ENCODE measurements at places on chromosomes 5 and 9. TPM values are rescaled to one million over a fixed set of nuclear protein-coding genes. Genes with fewer than 3 reads are reported as not detected.
A peak's percentile ranks its signal among the peaks of the same experiment; 100 is the strongest.

SCGB3A2 gene
- polyA plus RNA-seq, result not detected

PIP5K1B gene
- 1.7 TPM for polyA plus RNA-seq

GABRA6 gene
- not detected for polyA plus RNA-seq

IFNA2 gene
- not detected for polyA plus RNA-seq

CCL27 gene
- 0.67 TPM for polyA plus RNA-seq

LMBRD2 gene
- polyA plus RNA-seq, result 14.2 TPM

FOXD4L4 gene
- polyA plus RNA-seq, result not detected

SAXO1 gene
- polyA plus RNA-seq, result 0.06 TPM

GFI1B gene
- 0.56 TPM for polyA plus RNA-seq

NTRK2 gene
- polyA plus RNA-seq, result 14.5 TPM

SPATA31D4 gene
- not detected for polyA plus RNA-seq

DNA sequence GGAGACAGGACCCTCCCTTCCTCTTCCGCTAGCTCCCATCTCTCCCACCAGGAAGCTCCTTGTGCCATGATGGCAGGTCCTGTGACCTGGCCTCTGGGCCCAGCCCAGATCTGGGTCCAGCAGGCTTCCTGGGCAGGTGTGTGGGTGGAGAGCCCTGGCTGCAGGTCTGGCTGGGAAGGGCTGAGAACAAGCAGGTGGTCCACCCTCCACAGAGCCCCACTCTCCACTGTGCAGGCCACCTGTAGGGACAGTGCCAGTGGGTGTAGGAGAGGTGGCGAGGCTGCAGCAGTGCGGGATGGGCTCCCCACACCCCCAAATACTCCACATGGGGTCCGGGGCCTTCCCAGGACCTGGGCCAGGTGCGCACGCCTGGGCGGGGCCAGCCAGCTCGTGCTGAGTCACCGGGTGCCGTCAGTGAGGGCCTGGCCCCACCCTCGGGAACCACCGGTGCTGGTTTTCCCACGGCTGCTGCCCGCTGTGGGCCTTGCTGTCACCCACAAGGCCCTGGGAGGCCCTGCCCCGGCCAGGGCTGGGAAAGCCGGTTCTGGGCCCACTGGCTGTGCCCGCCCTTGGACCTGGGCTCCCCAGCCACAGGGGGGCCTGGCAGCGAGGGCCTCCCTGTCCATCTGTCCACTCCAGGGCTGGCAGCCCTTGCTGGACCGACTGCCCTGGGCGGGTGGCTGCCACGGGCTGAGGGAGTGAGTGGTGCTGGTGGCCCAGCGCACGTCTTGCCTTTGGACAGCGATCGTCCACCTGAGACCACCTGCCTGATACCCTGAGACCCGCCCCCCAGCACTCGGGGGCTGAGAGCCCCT is 9.3 kb upstream of the NRARP start:
- no peak for DNase-seq

DNA sequence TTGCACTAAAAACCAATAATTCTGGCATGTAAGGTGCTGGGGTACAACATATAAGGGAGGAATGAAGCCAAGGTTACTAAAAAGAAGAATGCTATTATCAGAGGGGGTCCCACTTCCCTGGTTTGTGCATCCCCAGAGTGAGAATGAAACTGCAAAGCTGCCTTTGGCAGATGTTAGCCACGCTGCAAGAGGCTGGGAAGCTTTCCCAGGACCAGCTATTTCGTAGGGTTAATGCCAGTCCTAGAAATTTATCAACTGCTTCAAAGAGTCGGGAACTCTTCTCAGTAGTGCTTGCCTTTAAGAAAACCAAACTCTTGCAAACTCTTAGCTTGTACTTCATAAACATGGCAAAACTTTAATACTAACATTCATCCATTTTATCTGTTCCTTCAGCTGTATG is 87.5 kb upstream of the NR5A1 start:
- DNase-seq, result no peak

DNA sequence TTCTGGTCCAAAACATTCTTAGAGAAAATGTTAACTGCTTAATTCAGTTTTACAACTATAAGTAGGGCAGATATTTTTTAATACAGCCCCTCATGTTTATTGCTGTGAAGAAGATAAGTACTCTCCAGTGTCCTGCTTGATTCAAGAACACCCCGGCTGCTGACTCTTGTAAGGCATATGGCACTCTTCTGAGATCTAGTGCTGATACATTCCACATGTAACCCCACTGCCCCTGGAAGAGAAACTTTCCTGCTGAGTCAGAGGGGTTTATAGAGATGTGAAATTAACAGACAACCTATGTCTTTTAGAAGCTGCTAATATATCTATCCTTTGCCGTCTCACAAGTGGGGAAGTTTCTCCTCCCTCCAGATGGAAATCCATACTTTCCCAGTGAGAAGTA is 1.0 kb upstream of the MINAR2 start:
- no peak for DNase-seq

DNA sequence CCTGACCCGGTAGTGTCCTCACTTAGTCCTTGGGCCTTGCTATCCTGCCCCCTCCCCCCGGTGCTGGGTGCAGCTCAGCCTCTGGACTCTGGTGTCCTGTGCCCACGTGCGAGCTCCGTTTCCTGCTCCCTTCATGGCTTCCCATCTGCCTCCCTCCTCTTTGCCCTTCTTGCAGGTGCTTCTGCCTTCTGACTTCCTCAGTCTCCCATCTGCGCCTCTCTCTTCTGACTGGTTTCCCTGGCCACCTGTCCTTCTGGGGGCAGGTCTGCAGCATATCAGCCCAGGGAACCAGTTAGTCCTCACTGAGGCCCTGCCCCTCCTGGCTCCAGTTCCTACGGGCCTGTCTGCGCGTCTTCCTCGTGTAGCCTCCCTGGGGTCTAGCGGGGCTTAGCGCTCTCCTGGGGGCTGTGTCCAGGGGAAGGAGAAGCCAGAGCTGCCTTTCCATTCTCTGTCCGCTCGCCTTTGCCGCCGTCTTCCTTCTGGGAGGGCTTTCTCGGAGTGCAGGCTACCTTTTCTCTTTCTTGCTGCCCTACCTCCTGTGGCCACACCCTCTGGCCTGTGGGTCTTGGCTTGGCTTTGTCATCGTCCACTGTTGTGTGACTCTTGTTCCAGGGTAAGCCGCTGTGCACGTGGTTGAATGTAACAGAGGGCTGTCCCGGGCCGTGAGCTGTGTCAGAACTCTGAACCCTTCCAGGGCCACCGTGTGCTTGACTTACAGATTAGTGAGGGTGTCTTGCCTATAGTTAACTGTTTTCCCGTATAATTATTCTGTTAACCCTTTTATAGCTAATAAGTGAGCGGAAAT is 51.8 kb downstream of the EHMT1 start:
- DNase-seq, result no peak

- no peak for DNase-seq
Observed at GRCh38 chr9:135697226-135697625, 2.1 kb downstream of the SOHLH1 start.

- DNase-seq, result no peak
Observed at GRCh38 chr5:81192373-81192750, 40.8 kb upstream of the CKMT2 start.

DNA sequence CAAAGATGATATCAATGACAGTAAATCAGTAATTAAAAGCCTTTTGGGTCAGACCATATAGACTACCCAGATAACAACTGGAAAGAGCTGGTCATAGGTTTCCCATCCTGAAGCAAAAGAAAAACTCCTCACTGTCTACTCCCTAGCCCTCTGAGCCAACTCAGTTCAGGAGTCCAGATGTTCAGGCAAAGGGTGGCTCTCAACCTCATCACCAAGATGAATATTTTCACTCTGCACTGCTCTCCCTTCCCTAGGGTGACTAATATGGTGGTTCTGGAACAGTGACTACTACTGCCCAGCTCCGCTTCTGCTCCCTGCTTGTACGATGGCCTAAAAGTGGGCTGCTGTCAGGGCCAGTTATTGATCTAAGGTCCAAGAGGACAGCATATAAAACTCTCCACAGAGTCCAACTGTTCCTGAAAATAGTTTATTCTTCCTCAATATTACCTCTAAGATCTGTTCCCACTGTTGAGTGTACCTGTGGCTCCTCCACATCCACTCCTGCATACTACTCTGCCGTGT is 263.4 kb upstream of the SLC30A5 start:
- DNase-seq, result no peak

- no peak for DNase-seq
Observed at GRCh38 chr5:56803025-56803424, 12.3 kb upstream of the MAP3K1 start.

DNA sequence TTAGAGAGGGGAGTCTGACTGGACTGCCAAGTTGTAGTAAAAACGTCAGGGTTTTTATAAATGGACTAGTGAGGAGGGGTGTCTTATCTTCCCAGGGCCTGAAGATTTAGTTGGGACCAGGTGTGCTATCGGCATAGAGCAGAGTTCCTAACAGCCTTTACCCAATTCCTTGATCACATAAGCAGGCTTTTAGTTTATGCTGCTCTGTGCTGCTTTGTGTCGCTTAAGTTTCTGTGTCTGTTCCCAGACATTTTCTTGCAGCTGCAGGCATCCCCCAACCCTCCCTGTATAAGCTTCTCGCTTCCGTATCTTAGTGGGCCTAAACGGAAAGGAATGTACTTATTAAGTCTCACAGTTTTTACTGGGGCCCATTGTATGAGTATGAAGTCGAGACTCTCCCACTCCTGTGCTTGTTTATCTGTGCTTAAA is 2.6 kb upstream of the SMC5 start:
- peak; percentile 43 for DNase-seq

GRCh38 chr9:134913041-134913712 is 4.5 kb downstream of the FCN1 start:
- DNase-seq, result no peak

GRCh38 chr9:18971404-18971803 is 61.6 kb downstream of the SAXO1 start:
- DNase-seq, result peak; percentile 58

GRCh38 chr5:92849756-92850155 is 731.3 kb downstream of the NR2F1-AS1 start:
- peak; percentile 50 for DNase-seq

GRCh38 chr5:125559296-125559695 is 812.9 kb upstream of the ZNF608 start:
- DNase-seq, result no peak

DNA sequence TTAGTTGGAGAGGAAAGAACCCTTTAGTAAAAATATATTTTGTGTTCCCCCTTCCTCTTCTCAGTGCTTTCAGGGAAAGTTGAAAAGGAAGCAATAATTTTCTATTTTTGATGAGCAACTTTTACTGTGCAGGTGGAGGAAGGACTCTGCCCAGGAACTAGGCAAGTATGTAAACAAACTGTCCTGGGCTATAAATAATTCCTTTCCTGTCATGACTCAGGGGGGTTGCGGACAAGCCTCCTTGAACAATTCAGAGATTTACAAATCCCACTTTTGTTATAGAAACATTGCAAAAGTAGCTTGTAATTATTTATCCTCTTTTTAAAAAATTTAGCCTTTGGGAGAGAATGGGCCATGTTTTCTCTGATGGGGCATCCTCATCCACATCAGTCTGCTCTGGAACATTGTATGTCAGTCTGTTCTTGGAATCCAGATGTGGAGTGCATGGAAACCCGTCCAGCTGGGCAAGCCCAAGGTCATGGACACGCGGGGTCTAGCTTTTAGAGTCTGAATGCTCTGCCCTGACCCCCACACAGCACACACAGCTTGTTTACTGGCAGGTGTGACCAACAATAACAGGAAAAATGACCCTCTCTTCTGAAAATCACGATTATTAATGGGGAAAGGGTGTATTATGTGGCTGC is 127.6 kb downstream of the GADD45G start:
- DNase-seq, result no peak

- DNase-seq, result no peak
Observed at GRCh38 chr5:169341556-169341955, 40.6 kb upstream of the SLIT3 start.

GRCh38 chr9:124458441-124458840 is 8.2 kb downstream of the ADGRD2 start:
- DNase-seq, result no peak

DNA sequence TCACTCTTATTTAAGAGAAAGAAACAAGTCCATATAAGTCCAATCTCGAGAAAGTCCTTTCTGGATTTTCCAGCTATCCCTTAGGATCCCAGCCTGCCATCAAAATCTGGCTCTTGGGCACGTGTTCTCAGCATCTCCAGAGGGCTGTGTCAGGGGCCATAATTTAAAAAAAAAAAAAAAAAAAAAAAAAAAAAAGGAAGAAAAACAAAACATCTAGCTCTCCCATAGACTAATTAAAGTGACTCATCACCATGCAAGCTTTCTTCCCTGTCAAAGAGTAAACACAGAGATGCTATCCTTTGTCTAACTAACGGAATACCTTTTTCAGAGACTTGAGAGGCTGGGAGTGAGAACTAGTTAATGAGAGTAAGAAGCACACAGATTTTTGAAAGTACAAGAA is 44.9 kb upstream of the MYO10 start:
- DNase-seq, result no peak

- no peak for DNase-seq
Observed at GRCh38 chr5:151620461-151620840, 29.3 kb upstream of the FAT2 start.

- no peak for DNase-seq
Observed at GRCh38 chr5:170614720-170615119, 110.9 kb downstream of the KCNIP1 start.

DNA sequence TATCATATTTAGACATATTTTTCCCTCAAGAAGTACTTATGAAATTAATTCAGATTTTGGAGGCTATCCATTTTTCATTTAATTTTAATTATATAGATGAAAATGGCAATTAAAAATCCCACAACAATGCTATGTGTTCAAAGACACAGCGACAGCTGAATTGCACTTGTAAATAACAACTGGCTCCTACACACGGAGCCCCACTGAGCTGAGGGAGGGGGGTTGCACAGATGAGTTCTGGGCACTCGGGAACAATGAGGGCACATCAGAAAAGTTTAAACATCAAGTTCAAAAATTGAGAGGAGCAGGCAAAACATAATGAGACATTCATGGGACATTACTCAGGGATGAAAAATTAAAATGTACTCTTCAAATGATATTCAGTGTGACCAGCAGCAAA is 104.9 kb downstream of the MARCHF3 start:
- DNase-seq, result no peak

DNA sequence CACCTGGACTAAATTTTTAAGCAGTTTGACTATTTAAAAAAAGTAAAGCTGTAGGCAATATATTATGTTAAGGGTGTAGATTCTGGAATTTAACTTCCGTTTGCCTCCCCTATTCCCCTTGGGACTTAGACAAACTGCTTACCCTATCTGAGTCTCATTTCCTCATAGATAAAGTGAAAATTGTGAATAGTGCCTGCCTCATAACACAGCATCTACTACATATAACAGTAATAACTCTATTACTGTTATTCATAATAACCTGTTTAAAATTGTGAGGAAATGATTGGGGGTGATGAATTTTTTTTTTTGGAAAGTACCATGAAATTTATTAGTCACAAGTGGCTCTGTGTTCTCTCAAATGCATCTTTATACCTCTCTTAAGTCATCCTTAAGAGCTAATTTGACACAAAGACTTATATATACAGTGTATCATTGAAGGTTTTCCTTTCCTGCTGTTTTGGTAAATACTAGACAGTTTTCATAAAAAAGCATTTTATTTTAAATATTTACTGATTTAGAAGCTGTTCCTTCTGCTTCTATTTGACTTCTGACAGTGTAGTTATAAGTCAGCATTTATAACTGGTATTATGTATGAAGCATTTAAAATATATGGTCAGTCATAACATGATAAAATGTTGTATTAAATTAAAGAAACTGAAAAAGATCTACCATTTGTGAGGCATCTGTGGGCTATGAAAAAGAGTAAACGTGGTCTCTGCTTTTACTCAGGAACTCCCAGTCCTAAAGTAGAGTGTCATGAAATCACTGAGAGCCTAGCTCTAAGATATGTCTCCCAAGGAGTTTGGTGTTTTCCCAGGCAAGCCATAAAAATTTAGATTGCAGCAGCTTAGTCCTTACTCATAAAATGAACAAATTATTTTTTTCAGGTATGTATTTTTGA is 46.4 kb downstream of the MCCC2 start:
- DNase-seq, result no peak

- no peak for DNase-seq
Observed at GRCh38 chr9:99555792-99556191, 265.9 kb upstream of the NR4A3 start.

- no peak for DNase-seq
Observed at GRCh38 chr9:98763986-98764745, 32.2 kb downstream of the ANKS6 start.
